NCI-H460 (cell line): ENCODE measurements at places on chromosomes 7 and 10. TPM values are rescaled to one million over a fixed set of nuclear protein-coding genes. Genes with fewer than 3 reads are reported as not detected.

The JAZF1 gene
- 3.1 and 3.2 TPM in 2 replicates for total RNA-seq

The RNF148 gene
- 0.25 TPM in 1 of 2 replicates, not detected in the other for total RNA-seq

The TAS2R41 gene
- total RNA-seq, result not detected in 2 replicates

The OR13A1 gene
- total RNA-seq, result not detected in 2 replicates

The UNCX gene
- total RNA-seq, result not detected in 2 replicates
